ENCODE measurements at places on chromosomes 11 and 22. TPM values are rescaled to one million over a fixed set of nuclear protein-coding genes. Genes with fewer than 3 reads are reported as not detected.

Gene ALX4
- 1.1 TPM for total RNA-seq

Gene AAMDC
- total RNA-seq = 8.6 TPM

Gene CD6
- 0.16 TPM for total RNA-seq

Gene MS4A13
- total RNA-seq = not detected

Gene TMEM126A
- total RNA-seq = 22.6 TPM

GRCh38 chr11:43396617-43397016 is 37.9 kb downstream of the TTC17 start:
- no peak for DNase-seq

DNA sequence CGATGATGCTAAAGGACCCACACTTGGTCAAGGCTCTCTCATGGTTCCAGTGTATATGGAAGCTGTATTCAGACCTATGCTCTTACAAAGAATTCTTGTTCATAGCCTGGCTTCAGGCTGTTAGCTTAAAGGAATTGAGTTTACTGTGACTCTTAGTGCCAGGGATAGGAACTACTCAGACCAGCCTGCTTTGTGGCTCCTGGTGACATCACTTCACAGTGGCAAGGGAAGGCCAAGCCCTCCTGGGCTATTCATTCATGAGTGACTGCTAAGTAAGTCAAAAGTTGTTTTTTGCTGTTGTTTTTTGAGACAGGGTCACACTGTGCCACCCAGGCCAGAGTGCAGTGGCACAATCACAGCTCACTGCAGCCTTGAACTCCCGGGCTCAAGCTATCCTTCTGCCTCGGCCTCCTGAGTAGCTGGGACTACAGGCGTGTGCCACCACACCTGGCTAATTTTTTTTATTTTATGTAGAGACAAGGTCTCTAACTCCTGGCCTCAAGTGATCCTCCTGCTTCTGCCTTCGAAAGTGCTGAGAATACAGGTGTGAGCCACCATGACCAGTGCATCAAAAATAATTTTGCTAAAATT is 9.6 kb downstream of the ART5 start:
- no peak for DNase-seq

- no peak for DNase-seq
Observed at GRCh38 chr11:62182147-62182891, 7.7 kb upstream of the SCGB1D1 start.

- DNase-seq = no peak
Observed at GRCh38 chr11:68081691-68082090, 39.5 kb downstream of the CHKA start.

DNA sequence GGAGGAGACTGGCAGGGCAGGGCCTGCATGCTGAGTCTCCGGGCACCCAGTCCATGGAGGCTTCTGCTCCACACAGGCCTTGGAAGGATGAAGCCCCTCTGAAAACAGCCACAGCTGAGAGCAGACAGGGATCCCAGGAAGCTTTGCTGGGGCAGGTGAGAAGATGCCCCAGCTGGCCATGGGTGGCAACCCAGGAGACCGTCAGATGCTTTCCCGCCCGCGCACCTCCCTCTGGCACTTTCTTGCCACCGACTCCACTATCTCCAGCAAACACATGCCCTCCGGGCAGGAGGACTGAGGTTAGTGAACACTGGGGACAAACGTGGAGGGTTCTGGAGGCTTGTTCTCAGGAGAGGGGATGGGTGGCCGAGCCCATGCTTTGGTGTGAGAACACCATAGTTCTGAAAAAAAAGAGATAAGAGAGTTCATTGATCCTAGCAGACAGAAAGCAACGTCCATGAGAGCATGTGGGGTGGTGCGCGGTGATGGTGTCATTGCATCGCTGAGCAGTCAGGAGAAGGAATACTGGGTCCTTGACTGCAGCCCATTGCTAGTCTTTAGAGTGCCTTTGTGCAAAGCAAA is 2.3 kb downstream of the C1QTNF6 start:
- no peak for DNase-seq

DNA sequence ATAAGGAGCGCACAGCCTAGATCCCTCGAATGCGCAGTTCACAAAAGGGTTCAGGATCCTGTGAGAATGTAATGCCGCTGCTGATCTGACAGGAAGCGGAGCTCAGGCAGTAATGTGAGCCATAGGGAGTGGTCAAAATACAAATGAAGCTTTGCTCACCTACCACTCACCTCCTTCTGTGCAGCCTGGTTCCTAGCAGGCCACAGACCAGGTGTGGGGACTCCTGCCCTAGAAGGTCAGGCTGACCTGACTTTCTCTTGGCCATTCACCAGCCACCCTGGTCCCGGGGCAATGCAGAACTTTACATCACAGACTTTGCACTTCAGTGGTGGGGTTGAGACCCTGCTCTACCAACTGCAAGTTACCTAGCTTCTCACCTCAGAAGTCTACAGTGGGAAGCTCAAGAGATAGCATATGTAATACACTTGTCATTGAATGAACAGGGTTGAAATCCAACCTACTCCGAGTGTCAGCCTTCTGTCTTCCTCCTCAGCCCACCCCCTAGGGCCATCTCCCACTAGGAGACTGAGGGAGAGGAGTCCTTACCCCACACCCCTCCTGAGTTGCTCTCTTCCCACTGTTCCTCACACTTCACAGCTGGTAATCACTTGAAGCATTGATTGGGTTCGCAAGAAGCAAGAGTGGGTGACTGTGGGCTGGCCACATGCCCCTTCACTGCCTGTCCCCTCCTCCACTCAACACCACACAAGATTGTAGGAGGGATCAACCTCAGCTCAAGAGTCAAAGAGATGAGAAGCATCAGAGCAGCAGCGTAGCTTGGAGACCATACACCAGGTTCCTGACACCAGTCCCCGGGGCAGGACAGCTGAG is 2.0 kb upstream of the KCNJ1 start:
- DNase-seq = no peak

- DNase-seq = no peak
Observed at GRCh38 chr11:134958870-134959269, 546.8 kb upstream of the B3GAT1 start.

DNA sequence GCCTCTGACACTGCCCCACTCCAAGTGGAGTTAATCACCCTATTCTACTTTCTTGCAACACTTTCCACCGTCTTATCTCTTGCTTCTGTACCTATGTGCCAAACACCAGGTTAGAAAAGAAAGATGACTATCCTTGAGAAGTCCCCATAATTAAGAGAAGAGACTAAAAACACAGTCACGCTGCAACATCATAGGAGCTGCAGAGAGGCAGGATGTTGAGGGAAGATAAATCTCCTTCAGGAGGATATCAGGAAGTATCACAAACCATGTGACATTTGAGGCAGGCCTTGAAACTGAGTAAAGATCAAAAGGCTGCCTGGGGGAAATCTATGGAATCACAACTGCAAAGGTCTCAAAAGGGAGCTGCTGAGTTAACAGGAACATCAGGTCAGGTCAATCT is 24.8 kb downstream of the GAB2 start:
- no peak for DNase-seq
